ENCODE measurements at places on chromosomes 5 and 9.

DNA sequence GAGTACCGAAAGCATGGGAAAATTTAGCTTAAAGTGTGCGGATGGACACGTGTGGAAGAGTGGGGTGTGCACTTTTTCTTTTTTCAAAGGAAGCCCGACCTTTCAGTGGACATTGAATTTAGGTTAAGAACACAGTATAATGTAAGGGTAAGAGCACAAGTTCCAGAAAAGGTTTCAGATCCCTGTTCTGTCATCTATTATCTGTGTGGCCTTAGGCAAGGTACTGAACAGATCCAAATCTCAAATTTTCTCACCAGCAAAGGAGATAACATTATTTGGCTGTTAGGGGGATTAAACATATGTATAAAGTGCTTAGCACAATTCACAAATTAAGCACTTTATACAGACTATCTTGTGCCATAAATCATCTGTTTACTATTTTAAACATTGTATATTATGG, 441.0 kb downstream of the SPOCK1 start:
- no peak for DNase-seq

- DNase-seq, result peak; percentile 8
Observed at GRCh38 chr9:121503444-121503843, 3.8 kb upstream of the GGTA1 start.

GRCh38 chr9:31032206-31032605, 1352.2 kb upstream of the ACO1 start:
- DNase-seq, result no peak

- DNase-seq, result no peak
Observed at GRCh38 chr5:142283304-142283703, 41.5 kb downstream of the SPRY4 start.

- no peak for DNase-seq
Observed at GRCh38 chr5:95035891-95036685, 248.8 kb downstream of the MCTP1 start.

- DNase-seq, result no peak
Observed at GRCh38 chr5:172699999-172700364, 58.9 kb downstream of the NEURL1B start.

- no peak for DNase-seq
Observed at GRCh38 chr5:40616781-40617180, 62.9 kb upstream of the PTGER4 start.

- no peak for DNase-seq
Observed at GRCh38 chr9:38249049-38249448, 143.5 kb upstream of the ALDH1B1 start.

GRCh38 chr9:136483589-136484152, 831 bp upstream of the SEC16A start:
- peak; percentile 56 for DNase-seq

GRCh38 chr9:112925058-112925641, 34.5 kb upstream of the SLC46A2 start:
- DNase-seq, result no peak

GRCh38 chr5:175674731-175675346, 17.0 kb downstream of the HRH2 start:
- no peak for DNase-seq

- no peak for DNase-seq
Observed at GRCh38 chr9:128713941-128714573, 9.9 kb downstream of the ZDHHC12 start.

GRCh38 chr9:12633016-12633765, 60.0 kb upstream of the TYRP1 start:
- no peak for DNase-seq

DNA sequence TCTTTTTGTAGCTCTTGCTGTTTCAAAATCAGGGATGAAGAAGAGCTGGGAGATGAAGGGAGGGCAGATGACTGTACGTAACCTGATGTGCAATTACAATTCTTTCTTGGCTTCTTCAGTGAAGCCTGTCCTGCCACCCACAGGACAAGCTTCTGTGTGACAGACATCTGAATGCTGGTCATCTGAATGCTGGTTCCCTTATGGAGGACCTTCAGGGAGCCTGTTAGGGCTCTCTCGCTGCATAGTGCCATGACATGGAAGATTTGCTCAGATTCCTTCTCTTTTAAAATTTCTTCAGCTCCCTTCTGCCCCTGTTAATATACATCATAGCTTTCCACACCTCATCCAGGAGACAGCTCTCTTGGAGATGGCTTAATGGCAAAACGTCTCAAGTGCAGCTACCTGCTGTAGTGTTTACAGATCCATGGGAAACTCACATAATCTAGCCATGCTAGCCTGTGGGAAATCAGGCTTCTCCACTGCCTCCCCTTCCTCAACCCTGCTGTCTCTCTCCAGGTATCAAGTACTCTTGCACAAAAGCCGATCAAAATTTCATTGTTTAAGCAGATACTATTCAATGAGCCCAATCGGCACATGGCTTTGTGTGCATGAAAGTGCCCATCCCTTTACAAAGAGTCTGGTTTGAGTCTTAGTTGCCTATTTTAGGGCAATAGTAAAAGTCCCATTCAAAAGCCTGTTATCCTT, 134.6 kb downstream of the RAB3C start:
- DNase-seq, result no peak

Data from AG09319 (cell line).